ENCODE measurements at places on chromosomes 16 and 17. TPM values are rescaled to one million over a fixed set of nuclear protein-coding genes. Genes with fewer than 3 reads are reported as not detected.

SHCBP1 gene
- 0.57 TPM for polyA plus RNA-seq

DNA sequence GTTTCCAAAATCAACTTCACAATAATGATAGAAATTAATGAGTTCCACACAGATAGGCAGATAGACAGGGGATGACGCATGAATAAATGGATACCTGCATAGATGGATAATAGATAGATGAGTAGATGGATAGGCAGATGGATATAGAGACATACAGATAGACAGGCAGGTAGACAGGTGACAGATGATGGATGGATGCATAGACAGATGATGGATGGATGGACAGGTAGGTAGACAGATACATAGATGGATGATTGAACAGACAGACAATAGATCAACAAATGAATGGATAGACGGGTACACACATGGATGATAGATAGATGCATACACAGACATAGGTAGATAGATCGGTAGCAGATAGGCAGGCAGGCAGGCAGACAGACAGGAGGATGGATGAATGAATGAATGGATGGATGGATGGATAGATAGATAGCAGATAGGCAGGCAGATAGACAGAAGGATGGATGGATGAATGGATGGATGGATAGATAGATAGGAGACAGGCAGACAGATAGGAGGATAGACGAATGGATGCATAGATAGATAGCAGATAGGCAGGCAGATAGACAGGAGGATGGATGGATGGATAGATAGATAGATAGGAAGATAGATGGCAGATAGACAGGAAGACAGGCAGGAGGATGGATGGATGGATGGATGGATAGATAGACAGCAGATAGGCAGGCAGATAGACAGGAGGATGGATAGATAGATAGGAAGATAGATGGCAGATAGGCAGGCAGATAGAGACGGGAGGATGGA lies 142.5 kb downstream of the RBFOX3 start:
- no peak overlapping the region for H3K4me3 ChIP-seq
- H3K4me1 ChIP-seq, result no peaks in the 10 kb centered on the region
- H3K27ac ChIP-seq, result no peak overlapping the region
- H3K36me3 ChIP-seq, result no peaks in the 10 kb centered on the region
- H3K27me3 ChIP-seq, result peaks cover 8% of the 10 kb centered on the region
- no peak for DNase-seq

GRCh38 chr17:70144260-70144846 lies 25.0 kb upstream of the KCNJ2 start:
- H3K4me1 ChIP-seq, result no peaks in the 10 kb centered on the region
- no peak for DNase-seq
- no peaks in the 10 kb centered on the region for H3K36me3 ChIP-seq
- H3K27ac ChIP-seq, result no peak overlapping the region
- H3K4me3 ChIP-seq, result no peak overlapping the region

- H3K36me3 ChIP-seq, result peaks cover 100% of the 10 kb centered on the region
- H3K27ac ChIP-seq, result no peak overlapping the region
- no peak overlapping the region for H3K4me3 ChIP-seq
- no peaks in the 10 kb centered on the region for H3K27me3 ChIP-seq
- no peak for DNase-seq
Observed at GRCh38 chr16:4876646-4877379, 29.5 kb downstream of the UBN1 start.

- no peaks in the 10 kb centered on the region for H3K36me3 ChIP-seq
- H3K4me3 ChIP-seq, result no peak overlapping the region
- peaks cover 7% of the 10 kb centered on the region for H3K27me3 ChIP-seq
Observed at GRCh38 chr17:62109924-62110323, 44.8 kb upstream of the MED13 start.

- H3K36me3 ChIP-seq, result no peaks in the 10 kb centered on the region
- no peak overlapping the region for H3K27ac ChIP-seq
- H3K4me3 ChIP-seq, result no peak overlapping the region
Observed at GRCh38 chr16:72241930-72242329, 70.0 kb upstream of the PMFBP1 start.

DNA sequence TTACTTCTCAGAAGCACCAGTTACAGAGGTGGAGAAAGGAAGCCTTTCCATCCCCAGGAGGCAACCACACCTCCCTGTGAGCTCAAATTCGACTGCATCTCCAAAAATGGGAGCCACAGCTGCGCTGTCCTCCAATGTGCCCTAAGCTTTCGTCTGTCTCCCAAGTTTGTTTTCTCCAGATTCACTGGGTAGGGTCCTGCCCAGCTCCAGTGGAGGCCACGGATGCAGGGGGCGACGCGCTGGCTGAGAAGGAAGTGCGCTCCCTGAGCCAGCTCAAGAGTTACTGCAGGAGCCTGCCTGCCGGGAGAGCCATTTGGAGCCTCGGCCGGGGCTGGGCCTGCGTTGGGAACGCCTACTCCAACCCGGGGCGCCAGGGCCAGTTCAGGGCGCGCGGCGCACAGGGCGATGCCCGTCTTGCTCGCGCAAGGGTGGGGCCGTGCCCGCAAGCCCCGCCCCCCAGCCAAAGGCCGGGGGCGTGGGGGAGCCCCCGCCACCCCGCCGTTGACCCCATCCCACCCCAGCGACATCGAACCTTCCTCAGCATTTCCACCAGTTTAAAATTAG lies 19.5 kb downstream of the SIAH1 start:
- H3K4me1 ChIP-seq, result peaks cover 39% of the 10 kb centered on the region
- H3K27ac ChIP-seq, result peak overlapping the region; percentile 90
- H3K36me3 ChIP-seq, result no peaks in the 10 kb centered on the region
- peak; percentile 93 for DNase-seq
- H3K4me3 ChIP-seq, result peak overlapping the region; percentile 60

Measured in heart left ventricle (tissue), 16 donors.